Adrenal gland (tissue), 19 donors: ENCODE measurements at places on chromosomes 5 and 9. TPM values are rescaled to one million over a fixed set of nuclear protein-coding genes. Genes with fewer than 3 reads are reported as not detected.

- no peak for DNase-seq
Measured at GRCh38 chr9:83479765-83480164, 58.4 kb downstream of the FRMD3 start.

GRCh38 chr5:56852228-56853000 is 37.1 kb downstream of the MAP3K1 start:
- DNase-seq, result no peak

WDR31 gene
- 5.1 TPM for total RNA-seq

SPATA31E1 gene
- total RNA-seq, result not detected

GLE1 gene
- total RNA-seq, result 31.4 TPM

- DNase-seq, result peak; percentile 89
Measured at GRCh38 chr9:127930231-127931091, at the start of gene PIP5KL1. PIP5KL1 (minus strand) TSS chr9:127930777; CDS start chr9:127930752, 25 bp downstream.

GRCh38 chr9:113906411-113907110 is 30.5 kb downstream of the ZNF618 start:
- peak; percentile 16 for DNase-seq

- DNase-seq, result no peak
Measured at GRCh38 chr5:55102348-55102747, at the start of gene GZMA. GZMA (plus strand) TSS chr5:55102646; CDS start chr5:55102683, 37 bp downstream.

PCDHB11 gene
- total RNA-seq, result 2.6 TPM

DNA sequence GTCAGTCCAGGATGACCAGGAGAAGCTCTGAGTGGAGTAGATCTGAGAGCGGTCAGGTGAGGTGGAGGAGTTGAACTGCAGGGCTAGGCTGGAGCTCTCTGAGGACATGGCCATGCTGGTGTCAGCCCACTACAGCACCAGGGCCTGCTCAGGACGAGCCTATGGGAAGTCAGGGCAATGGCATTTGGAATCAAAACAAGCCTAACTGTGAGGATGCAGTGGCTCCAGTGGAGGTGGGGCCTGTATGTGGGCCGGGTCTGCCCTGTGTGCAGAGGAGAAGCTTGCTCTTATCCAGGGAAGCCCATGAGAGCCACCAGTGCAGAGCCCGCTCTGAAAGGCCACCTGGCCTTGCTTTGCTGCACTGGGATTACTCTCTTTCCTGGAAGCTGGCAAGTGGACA is 11.1 kb downstream of the CXCL14 start:
- DNase-seq, result no peak

DNA sequence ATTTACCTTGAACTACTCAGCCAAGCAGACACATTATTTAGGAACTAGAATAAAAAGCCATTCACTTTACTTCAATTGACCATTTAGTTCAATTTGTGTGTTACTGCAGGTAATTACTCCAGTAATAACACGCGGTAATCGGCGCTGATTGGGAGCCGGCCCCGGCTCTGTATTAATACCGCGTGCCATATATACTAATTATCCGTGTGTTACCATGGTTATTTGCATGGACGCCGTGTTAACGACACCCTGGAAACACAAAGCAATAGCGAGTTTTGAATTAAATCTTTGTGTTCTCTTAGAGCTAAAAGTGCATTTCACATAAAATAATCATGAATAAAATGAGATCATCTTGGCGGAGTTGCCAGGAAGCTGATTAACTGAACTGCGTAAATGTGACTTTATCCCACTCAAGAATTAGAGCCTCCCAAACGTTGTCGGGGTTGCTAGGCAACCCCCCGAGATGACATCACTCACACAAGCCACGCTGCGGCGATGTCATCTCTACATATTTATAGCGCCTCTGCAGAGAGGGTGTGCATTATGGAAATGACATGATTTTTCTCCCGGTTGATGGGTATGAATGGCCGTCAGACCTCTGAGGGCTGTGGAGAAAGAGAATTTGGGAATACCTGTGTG is 41.4 kb upstream of the RNU6ATAC start:
- no peak for DNase-seq

DNA sequence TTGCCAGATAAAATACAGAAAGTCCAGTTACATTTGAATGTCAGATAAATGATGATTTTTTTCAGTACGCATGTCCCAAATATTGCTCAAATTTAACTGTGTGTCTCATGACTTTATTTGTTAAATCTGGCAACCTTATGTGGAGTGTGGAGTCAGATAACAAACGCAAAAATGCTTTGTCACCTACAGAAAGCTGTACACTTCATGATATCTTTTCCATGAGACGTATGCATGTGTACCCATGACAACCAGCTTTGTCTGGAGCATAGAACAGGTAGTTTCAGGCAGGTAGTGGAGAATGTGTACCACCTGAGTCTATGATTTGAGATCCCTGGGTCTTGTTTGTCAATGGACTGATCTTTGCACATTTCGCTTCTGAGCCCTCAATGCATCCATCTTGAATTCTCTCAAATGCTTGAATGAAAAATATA is 105.5 kb upstream of the CPEB4 start:
- no peak for DNase-seq

DNA sequence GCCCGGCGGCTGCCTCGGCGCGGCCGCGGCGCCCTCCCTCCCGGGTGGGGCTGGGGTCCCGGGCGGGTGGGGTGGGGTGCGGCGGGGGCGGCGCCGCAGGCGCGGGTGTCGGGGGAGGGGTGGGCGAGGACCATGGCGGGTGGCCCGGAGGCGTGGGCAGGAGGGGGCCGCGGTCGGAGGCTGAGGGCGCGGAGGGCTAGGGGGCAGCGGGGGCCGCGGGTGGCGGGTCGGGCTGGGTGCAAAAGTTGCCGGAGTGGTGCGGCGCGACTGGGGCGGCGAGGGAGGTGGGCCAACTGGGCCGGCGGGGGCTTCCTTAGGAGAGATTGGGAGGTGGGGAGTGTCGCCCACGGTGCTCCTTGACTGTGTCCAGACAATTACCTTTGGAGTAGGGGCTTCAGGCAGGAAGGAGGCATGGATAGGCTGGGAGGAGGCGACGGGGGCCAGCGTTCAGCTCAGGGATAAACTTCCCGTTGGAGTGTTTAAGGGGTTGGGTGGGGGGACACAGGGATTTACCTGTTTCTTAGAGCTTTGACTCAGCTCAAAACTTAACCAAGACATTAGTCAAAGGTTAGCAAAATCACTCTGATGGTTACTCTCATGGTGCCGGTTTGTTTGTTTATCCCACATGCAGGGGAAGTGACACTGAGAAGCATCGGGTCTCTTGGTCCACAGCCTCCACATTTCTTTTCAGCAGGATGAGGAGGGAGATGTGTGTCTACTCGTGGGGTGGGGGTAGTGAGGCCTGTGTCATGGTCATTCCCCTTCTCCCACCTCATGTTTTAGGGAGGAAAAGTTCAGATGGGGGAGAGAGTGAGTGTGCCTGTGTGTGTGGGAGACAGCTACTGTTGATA is 859 bp downstream of the CSNK1G3 start:
- DNase-seq, result peak; percentile 56

GRCh38 chr5:139642213-139642612 is 5.9 kb upstream of the CXXC5 start:
- DNase-seq, result no peak

DNA sequence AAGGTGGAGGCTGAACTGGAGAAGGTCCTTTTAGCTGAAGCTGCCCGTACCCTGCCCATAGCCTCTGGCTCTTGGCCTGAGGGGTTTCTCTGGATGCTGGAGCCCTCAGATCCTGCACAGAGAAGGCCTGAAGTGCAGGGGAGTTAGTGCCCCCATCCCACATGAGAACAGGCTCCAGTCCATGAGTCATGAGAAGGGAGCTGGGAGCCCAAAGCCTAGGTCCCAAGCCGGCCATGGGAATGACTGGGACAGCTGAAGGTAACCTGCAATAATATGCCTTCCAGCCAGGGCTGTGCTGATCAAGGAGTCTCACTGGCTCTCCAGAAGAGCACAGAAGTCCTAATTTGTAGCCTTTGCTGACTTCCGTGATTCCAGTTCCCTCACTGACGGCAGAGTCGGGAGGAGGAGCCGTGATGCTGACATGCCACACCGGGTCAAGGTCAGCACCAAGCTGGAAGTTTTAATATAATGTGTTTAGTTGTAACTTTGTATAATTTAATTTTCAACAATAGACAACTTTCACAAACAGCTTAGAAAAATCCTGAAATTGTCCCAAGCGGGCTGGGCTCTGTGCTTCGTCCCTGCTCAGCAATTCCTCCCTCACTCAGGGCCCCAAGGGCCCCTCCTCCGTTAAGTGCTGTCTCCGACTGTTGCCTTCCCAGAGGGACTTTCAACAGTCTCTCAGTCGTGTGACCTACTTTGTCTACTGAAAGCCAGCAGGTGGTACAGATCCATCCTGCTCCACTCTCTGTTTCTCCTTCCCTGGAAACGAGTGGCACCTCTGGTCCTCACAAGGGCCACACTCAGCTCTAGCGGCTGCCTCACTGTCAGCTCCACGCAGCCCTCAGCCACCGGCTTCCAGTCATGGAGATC is 387.8 kb downstream of the GADD45G start:
- DNase-seq, result peak; percentile 51

- DNase-seq, result no peak
Measured at GRCh38 chr5:23528677-23529076, 21.3 kb downstream of the PRDM9 start.

GRCh38 chr9:93134740-93135444 is 841 bp upstream of the NINJ1 start:
- no peak for DNase-seq

- no peak for DNase-seq
Measured at GRCh38 chr5:95043648-95044047, 241.2 kb downstream of the MCTP1 start.

GRCh38 chr5:156951359-156951758 is 11.7 kb downstream of the TIMD4 start:
- DNase-seq, result no peak

BNC2 gene
- 3.8 TPM for total RNA-seq

DAB2IP gene
- 38.3 TPM for total RNA-seq

DNA sequence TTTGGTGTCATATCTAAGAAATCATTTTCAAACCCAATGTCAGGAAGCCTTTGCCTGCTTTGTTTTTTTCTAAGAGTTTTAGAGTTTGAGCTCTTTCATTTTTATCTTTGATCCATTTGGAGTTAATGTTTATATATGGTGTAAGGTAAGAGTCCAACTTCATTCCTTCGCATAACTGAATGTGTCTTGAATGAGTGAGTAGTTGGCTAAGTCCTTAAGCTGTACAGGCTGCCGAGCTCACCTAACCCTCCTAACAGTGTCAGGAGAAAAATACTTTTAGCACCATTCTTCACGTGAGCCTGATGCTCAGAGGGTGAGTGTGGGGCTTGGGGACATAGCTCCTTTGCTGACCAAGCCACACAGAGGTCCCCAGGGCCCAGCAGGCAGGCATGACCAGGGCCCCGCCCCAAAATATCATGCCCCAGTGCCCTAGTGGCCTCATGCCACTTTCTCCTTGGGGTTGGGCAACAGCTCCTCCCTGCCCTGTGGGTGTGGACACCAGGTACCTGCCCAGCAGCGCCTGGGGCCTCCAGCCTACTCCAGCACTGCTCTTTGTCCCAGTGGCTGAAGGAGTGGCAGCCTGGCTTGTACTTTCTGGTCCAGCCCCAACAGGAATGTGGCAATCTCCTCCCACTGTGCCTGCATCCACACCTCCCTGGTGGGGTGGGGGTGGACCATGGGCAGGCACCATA is 17.2 kb downstream of the PPARGC1B start:
- DNase-seq, result no peak

ACSL6 gene
- 9.5 TPM for total RNA-seq

DNA sequence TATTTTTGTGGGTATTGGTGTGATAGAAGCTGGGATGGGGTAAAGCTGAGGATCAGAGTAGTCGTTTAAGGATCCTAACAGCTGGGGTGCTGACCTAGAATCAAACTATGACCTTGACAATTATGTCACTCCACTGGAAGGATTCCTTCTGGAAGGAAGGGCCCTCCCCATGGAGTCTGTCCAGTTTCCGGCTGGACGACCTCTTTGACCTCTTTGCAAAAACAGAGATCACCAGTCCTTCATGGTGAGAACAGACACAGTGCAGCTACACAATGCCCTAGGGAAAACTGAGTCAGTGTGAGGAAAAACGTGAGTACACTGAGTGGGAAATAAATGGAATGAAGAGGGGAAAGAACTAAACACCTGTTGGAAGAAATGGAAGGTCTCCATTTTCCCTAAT is 445.6 kb downstream of the MAT2B start:
- DNase-seq, result no peak

- no peak for DNase-seq
Measured at GRCh38 chr9:88835038-88835466, 156.2 kb upstream of the S1PR3 start.

DNA sequence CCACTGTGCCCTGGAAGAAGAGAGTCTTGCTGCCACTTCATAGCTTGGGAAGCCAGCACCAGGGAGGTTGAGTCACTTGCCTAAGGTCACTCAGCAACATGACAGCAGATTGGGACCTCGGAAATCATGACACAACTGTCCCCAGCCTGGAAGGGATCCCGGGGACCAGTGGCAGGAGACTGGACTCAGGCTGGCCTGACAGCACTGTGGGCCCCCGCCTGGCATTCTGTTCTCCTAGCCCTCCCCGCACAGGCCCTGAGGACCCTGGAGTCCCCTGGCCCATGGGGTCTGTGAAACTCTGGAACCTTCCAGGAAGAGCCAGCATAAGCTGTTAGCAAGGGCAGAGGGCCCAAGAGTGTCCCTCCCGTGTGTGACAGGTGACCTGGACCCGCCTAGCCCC is 64.9 kb downstream of the COL5A1 start:
- DNase-seq, result no peak
